ENCODE measurements at places on chromosomes 4 and X.

- no peak for DNase-seq
These were observed 334.9 kb downstream of the HNRNPD start for GRCh38 chr4:82038936-82039335.

- no peak for DNase-seq
These were observed 47.3 kb upstream of the ACSL1 start for GRCh38 chr4:184873054-184873453.

DNA sequence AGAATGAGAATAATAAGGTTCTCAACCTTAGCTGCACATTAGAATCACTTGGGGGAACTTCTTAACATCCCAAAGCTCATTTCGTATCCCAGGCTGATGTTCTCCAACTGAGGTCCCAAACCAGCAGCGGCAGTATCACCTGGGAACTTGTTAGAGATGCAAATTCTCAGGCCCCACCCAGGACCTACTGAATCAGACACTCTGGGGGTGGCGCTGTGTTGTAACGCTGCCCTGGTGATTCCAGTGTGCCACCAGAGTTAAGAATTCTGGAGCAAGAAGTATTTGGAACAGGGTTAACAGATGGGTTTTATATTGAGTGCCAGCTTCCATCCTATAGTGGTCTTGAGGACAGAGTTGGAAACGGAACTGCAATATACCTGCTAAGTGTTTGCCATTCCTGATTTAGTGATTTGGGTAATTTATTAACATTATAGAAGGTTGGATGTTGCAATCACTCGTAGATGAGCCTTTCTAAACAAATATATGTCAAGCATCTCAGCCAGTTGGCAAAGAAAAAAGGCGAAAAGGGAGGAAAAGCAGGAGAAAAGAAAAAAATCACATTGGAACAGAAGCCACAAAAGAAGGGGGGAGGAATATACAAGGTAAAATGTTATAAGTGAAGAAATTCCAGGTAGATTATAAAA is 141.0 kb downstream of the ARX start:
- DNase-seq = no peak

GRCh38 chr4:177271091-177271490 is 38.6 kb upstream of the NEIL3 start:
- peak; percentile 57 for DNase-seq

DNA sequence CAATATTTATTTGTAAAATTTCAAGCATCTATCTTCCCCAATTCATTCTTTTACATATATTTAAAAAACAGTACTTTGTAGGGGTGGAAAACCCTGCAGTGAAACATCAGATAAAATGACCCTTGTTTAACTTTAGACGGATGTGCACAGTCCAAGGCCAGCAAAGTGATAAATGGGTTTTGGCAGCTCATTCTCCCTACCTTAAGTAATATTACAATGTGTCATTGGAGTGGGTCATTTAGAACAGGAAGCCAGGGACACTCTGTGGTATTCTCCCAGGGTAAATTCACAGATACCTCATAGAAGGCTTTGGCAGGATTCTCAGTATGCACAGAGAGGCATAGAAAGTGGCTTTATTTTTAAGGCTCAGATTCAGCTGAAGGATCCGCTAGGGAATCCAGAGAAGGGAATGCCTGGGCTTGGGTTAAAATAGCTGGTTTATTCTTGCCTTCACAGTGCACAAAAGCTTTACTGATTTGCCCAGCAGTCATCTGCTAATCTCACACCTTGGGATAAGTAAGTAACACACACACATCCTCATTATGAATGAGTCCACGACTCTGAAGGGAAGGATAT is 206.7 kb downstream of the RASL11B start:
- no peak for DNase-seq

- DNase-seq = no peak
These were observed 124.9 kb downstream of the POU4F2 start for GRCh38 chr4:146763560-146763959.

- no peak for DNase-seq
These were observed 173.1 kb upstream of the SLIT2 start for GRCh38 chr4:20078644-20079043.

- no peak for DNase-seq
These were observed 173.9 kb upstream of the PPARGC1A start for GRCh38 chr4:24063731-24064130.

DNA sequence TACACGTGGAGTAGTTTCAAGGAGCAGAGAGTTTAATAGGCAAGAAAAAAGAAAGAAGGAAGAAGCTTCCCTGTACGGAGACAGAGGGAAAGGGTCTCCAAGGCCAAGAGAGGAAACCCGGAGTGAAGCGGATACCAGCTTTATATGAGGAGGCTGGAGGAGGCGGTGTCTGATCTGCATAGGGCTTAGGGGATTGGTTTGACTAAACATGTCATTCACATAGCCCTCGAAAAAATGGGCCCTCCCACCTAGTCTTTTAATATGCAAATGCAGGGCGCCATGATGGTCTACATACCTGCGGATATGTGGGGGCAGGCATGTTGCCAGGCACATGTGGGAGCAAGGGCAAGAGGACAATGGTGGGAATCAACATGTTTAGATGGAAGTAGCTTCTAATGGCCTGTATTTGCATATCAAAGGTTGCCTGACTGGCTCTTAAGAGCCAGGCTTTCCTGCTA is 103.1 kb upstream of the UGT8 start:
- DNase-seq = no peak

- DNase-seq = no peak
These were observed 226.8 kb downstream of the SHOX start for GRCh38 chrX:857376-857775.

DNA sequence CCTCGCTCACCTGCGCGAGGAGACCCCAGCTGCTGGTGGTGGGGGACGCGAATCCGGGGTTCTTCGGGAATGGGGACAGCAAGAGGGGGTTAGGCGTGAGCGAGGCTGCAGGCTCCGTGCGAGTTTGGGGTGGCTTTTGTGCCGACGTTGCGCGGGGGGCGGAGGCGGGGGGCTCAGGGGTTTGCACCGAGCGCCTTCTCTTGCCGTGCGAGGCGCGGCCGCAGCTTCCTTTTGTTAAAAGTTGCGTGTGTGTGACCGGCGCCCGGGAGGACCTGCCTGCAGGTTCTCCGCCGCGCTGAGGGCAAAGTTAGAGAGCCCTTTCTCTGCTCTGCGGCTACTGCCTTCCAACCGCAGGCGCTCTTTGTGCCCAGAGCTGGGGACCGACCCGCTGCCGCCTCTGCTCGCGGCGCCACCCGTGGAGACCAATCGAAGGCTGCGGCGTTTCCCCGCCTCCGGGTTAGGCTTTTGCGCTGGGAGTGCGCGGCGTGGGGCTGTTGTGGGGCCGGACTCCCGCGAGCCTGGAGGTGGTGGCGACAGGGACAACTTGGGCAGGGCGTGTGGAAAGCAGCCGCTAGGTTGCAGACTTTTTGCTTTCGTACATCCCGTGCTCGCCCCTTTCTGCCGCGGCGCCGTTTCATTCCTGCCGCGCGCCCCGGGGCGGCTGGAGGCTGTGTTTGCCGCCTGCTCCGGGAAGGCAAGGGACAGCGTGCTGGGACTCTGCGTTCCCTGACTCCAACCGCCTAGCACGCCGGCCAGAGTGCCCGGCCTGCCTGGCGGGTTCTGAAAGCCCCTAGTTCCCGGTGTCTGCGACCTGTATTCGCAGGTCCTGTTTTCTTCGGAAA is 716 bp downstream of the KIT start:
- peak; percentile 80 for DNase-seq

GRCh38 chr4:142846108-142846728 is at the start of gene INPP4B:
Gene INPP4B, minus strand, starts transcription at chr4:142846301.
- DNase-seq = peak; percentile 79

DNA sequence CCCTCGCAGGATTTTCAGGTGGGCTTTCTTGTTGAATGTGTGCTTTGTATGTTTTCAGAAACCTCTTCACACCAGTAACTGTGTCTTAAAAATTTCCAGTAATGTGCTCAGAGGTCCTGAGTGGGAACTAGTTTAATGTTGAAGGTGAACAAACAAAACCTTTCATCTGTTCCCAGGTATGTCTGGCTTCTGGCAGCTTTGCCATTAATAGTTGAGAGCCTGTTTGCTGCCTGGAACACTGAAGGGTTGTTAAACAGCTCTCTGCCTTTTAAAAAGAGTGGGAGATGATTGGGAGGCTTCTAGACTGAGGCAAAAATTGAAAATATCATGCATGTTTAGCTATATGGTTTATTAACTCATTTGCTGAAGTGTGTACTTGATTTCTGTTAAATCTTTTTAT is 161.2 kb upstream of the AGTR2 start:
- DNase-seq = no peak

- peak; percentile 63 for DNase-seq
These were observed at the start of gene KLHL13 for GRCh38 chrX:118116713-118117550. Gene KLHL13, minus strand, starts transcription at chrX:118116810. Its CDS starts 88,337 bp downstream, at chrX:118028473.

- DNase-seq = no peak
These were observed 133.3 kb upstream of the ZIC3 start for GRCh38 chrX:137432609-137433008.

DNA sequence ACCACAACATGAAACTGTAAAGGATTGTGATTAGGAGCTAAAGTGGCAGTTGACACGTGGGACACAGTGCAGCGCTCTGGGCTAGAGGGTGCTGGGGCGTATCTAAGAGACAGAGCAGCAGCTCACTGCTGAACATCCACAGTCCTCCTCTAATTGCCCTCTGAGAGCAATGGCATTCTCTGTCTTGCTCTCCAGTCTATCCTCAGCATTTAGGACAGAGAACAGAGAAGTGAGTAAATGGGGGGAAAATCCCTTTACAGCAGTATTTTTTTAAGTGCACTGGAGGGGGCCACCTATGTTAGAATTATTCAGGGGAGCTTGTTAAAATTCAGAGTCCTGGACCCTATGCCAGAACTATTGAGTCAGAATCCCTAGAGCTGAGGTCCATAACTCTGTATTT is 4.2 kb upstream of the TMEM154 start:
- DNase-seq = no peak

DNA sequence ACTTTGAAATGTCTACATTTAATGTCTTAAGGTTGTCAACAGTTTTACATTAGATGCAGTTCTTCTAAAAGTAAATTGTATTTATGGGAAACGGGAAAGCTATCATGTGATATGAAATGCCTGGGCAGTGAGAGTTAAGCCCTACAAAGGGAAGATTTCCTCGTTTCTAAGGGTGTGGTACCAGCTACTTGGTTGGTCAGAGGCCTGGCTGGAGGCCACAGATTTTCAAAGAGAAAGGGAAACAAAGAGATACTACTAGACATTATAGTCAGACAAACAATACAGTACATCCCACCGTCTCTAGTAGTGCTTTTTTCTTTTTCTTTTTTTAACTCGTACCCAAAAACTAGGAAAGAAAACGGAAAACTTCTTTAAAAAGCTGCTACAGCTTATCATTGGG is 467.8 kb downstream of the PCDH7 start:
- DNase-seq = peak; percentile 34

DNA sequence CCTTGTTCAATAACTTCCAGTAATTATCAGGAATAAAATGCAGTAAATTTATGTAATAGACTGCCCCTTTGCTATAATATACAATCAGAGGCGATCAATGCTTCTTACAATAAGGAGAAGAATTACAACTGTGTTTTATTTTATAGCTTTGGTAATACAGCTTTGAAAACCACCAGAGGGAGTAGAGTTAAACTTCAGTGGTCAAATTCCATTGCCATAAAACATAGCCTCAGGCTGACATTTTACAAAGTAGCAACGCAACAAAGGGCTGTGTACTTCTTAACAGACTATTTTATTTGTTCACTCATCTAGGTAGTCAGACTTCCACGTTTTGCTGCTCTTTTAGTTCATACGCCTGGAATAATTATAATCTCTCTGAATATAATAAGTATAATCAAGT is 58.5 kb downstream of the TEX13C start:
- DNase-seq = no peak

GRCh38 chrX:107678957-107679740 is 50.8 kb downstream of the PRPS1 start:
- DNase-seq = peak; percentile 69

GRCh38 chrX:150357790-150358189 is 5.3 kb upstream of the MAMLD1 start:
- no peak for DNase-seq

DNA sequence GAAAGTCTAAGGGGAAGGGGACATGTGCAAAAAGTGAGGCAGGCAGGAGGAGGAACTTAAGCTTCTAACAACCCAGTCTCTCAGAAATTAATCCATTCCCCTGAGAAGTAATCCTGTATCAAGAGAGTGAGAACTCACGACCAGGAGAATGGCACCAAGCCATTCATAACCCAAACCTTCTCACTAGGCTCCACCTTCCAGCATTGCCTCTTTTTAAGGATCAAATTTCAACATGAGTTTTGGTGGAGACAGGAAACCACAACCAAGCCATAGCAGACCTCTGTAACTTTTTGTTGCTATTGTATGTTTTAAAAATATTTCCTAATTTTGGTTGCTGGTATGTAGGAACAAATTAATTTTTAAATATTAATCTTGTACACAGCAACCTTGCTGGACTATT is 32.8 kb downstream of the PASD1 start:
- no peak for DNase-seq

DNA sequence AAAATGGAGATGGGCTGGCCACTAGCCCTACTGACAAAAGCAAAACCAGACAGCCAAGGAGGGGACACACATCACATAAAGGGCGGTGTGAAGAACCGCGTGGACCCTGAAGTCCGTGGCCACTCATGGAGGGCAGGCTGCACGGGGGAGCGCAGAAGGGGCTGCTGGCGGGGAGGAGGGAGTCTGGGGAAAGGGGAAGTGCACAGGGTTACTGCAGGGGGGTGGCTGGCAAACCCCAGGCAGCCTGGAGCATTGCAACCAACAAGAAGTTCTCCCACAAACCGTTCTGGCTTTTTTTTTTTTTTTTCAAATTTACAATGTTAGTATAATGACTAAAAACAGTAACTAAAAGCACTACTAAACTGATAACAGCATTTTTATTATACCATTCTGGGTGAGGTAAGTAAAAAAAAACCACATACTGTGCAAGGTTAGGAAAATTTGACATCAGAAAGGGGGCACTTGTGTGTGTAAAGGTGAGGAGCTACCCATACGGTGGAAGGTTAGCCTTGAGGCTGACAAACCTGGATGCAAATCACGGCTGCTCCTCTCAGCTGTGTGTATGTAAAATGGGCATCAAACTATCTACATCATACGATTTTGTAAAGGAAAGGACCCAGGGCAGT is 87.1 kb downstream of the TSPAN5 start:
- DNase-seq = no peak

GRCh38 chr4:139361301-139361700 is 59.0 kb upstream of the NDUFC1 start:
- DNase-seq = no peak

GRCh38 chrX:130482871-130483270 is 81.1 kb downstream of the RBMX2 start:
- no peak for DNase-seq

- no peak for DNase-seq
These were observed 56.6 kb downstream of the ANAPC10 start for GRCh38 chr4:145041378-145041777.

DNA sequence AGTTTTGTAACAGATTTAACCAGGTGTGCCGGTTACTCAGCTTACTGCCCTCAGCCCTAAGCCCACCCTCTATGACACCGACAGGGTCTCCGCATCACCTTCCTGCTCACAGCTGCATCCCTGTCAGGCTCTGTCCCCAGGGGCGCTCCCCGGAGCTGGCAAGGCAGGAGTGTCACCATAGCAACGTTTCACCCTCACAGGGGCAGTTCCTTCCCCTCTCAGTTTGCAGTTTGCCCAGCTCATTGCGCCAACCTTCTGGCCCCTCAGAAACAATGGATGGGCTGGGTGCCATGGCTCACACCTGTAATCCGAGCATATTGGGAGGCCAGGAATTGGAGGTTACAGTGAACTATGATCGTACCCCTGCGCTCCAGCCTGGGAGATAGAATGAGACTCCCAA is 42.6 kb downstream of the RGS12 start:
- DNase-seq = no peak

GRCh38 chr4:6550821-6551220 is 24.2 kb upstream of the MAN2B2 start:
- no peak for DNase-seq
